ENCODE measurements at places on chromosomes 16 and 17. TPM values are rescaled to one million over a fixed set of nuclear protein-coding genes. Genes with fewer than 3 reads are reported as not detected.

Gene LRRC46
- 2.9 TPM for total RNA-seq

Gene ZNF629
- 15.7 TPM for total RNA-seq

Gene CYGB
- total RNA-seq = 1.1 TPM

Gene SLC12A3
- total RNA-seq = not detected

Gene CCL8
- not detected for total RNA-seq

Gene SCGB1C2
- total RNA-seq = not detected

Gene SULT1A2
- total RNA-seq = 0.19 TPM

Gene SDR42E1
- total RNA-seq = 1.9 TPM

Gene MT1E
- total RNA-seq = not detected

Gene NPIPB8
- total RNA-seq = not detected

Gene GP1BA
- not detected for total RNA-seq

Gene HOXB9
- 7.9 TPM for total RNA-seq

Gene ASPHD1
- 26.3 TPM for total RNA-seq

Gene RNF222
- not detected for total RNA-seq

Gene OR1A1
- total RNA-seq = not detected

Gene CSH1
- not detected for total RNA-seq

Gene PTGES3L
- 1.2 TPM for total RNA-seq

Gene KLHL10
- total RNA-seq = 0.18 TPM

Gene DNAH2
- total RNA-seq = 0.01 TPM

Gene CLEC18C
- not detected for total RNA-seq

Gene SLC6A2
- not detected for total RNA-seq

Data from A549 treated with Mapracorat at 1 μM for 4 hours (cell line).